ENCODE measurements at places on chromosomes 7 and 10.

DNA sequence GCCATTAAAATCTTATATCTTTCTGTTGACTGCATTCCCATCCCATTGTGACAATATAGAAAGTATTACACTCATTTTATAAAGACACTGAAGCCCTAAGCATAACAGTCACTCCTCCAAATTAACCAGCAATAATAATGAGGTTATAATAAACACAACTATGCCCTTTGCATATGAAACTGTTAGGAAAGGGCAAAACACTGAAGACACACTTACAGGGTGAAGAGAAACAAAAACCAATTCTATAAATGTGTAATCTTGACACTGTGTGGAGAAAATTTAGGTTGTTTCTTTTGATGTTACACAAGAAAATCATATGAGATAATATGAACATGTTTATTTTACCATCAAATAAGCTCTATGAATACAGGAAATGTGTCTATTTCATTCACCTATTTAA, 14.0 kb upstream of the GPR37 start:
- no peak for DNase-seq

DNA sequence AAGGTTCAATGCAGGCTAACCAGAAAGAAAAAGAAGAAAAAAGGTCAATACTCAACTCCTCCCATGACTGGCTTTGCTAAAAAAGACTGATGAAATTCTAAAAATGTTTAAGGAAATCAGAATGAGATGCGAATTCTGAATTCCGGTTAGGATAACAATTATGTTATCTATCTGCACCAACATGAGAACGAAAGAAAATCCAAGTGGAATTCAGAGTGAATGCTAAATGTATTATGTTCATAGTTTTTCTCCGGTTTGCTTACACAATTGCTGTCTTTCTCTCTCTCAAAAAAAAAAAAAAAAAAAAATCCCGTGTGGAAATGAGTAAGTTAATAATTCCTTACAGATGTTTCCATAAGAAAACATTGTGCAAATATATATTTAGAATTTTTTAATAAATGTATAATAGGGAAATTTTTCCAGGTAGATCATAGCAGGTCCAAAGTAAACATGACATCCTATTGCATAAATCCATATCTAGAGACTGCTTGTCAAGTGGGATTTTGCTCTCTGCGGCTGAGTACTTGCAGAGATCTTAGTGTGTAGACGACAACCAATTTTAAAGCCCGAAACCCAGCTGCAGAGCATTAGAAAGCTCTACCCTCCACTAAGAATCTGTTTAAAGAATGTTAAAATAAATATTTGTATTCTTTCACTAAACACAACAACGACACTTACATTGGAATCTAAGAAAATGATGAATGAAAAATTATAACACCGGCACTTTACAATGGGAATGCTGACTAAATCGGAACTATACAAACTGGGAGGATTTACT, 104.0 kb downstream of the JAZF1 start:
- no peak for DNase-seq

DNA sequence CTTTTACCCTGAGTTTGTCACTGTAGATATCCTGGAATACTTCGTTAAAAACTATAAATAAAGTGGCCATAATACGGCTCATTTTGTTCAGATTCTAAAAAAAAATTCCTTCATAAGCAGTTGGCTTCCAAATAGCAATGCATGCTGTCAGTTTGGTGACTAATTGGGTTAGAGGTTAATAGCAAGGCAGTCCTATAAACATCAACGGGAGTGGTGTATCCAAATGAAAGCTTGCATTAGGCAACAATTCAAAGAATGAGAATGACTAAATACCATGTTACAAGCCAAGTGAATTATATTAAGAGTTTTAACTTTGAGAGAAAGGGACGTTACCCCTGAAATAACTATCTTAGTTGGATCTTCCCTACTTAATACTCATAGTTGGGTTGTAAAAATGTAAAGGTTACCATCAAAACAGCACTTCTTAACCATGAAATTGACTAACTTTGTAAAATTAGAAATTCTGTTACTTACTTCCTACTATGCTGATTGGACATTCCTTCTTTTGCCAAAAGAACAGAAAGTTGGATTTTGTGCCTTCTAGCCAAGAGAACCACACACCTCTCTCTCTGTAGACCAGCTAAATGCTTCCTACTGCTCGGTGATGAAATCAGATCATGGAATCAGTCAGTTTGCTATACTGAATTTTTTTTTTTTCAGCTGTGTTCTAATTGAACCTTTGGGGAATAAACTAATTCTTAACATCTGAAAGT, 98.0 kb downstream of the KAT6B start:
- DNase-seq, result peak; percentile 91

GRCh38 chr10:126849646-126850045, 55.6 kb upstream of the DOCK1 start:
- no peak for DNase-seq

DNA sequence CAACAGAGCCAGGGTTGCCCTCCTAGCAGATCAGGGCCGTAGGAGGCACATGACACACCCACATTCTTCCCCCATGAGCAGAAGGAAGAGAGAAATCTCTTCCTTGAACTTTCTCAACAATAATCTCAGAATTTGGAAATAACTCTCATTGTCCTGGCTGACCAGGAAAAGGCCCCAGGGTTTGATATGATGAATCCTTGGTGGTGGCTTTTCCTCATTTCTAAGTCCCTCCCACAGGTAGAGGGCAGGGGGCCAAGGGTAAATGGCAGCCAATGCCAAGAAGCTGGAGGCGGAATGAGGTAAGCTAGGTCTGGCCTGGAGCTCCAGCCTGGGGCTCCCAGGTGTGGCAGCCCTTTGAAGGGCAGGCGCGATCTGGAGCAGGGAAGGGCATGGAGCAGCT, 67.8 kb downstream of the GRB10 start:
- no peak for DNase-seq

GRCh38 chr10:28533571-28534304, 820 bp downstream of the WAC start:
- DNase-seq, result no peak

DNA sequence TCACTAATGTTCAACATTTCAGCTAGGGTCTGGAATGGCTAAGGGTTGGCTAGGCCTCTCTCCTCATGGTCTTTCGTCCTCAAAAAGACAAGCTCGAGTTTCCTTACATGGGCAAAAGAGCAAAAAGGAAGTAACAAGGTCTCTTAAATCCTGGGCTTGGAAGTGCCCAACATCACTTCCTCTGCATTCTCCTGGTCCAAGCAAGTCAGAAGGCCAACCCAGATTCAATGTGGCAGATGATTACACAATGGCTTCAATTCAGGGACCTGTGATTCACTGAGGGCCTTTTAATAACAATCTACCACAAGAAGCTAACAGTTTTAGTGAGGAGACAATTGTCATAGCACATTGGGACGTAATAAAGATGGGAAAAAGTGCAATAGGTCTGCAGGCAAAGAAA, 4.4 kb upstream of the NUP205 start:
- no peak for DNase-seq

DNA sequence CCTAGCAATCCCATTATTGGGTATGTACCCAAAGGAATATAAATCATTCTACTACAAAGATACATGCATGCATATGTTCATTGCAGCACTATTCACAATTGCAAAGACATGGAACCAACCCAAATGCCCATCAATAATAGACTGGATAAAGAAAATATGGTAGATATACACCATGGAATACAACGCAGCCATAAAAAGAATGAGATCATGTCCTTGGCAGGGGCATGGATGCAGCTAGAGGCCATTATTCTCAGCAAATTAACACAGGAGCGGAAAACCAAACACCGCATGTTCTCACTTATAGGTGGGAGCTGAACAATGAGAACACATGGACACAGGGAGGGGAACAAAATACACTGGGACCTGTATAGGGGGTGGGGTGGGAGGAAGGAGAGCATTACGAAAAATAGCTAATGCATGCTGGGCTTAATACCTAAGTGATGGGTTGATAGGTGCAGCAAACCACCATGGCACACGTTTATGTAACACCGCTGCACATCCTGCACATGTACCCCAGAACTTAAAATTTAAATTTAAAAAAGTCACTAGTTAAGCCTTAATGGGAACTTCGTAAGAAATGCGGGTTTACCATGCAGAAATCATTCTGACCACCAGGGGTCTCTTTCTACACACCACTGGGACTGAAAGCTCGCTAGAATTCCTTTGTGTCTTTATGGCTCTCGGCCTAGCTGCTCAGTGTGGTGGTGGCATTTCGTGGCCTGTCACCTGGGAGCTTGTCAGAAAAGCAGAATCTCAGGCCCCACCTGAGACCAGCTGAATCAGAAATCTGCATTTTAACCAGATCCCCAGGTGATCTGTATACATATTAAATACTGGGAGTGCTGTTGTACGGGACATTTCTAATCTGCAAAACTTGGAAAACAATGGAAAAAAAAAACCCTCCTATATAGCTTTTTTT, 9.5 kb downstream of the ANKRD1 start:
- no peak for DNase-seq

GRCh38 chr7:71484380-71484779, 352.4 kb downstream of the GALNT17 start:
- DNase-seq, result no peak

DNA sequence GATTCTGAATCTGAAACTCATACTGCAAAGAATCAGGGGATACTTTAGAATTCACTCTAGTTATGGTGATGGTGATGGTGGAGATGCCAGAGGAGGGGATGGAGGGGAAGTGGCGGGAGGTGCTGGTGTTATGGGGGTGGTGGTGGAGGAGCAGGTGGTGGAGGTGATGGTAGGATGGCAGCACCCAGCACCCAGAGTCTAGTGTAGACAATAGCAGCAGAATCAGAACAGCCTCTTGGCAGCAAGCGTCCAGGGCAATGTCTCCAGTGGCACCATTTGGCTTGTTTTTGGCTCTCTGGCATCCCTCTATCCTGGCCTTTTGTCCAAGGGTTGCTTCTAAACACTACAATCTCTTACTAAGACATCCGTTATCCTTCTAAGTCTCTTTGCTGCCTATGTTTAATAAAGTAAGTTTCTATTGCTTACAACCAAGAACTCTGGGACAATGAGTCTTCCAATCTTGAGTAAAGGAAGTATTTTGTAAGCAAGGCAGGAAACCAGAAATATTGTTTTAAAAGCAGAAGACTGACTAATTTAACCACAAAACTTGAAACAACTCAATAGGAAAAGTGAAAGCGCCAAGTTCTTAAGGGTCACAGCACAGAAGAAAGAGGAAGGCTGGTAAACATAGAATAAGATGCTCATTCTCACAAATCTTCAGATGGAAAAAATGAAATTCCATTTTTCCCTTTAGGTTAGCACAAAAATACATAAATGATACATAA, 42.4 kb upstream of the GDF10 start:
- DNase-seq, result peak; percentile 34

- no peak for DNase-seq
Observed at GRCh38 chr10:113879691-113880090, 25.2 kb downstream of the NHLRC2 start.

GRCh38 chr10:12825260-12825849, 176.2 kb downstream of the CCDC3 start:
- no peak for DNase-seq

DNA sequence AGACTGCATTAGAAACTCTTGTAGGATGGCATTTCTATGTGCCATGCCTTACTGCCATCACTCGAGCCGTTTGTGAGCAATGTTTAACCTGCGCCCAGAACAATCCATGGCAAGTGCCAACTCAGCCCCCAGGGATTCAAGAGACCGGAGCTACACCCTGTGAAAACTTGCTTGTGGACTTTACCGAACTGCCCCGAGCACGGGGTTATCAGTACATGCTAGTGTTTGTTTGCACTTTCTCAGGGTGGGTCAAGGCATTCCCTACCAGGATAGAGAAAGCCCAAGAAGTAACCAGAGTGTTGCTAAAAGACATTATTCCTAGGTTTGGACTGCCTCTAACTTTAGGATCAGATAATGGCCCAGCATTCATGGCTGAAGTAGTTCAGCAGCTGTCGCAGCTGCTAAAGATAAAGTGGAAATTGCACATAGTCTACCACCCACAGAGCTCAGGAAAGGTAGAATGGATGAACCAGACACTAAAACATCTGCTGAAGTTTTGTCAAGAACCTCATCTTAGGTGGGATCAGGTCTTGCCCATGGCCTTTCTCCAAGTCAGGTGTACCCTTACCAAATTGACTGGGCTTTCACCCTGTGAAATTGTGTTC, 8.9 kb upstream of the CYREN start:
- DNase-seq, result no peak

DNA sequence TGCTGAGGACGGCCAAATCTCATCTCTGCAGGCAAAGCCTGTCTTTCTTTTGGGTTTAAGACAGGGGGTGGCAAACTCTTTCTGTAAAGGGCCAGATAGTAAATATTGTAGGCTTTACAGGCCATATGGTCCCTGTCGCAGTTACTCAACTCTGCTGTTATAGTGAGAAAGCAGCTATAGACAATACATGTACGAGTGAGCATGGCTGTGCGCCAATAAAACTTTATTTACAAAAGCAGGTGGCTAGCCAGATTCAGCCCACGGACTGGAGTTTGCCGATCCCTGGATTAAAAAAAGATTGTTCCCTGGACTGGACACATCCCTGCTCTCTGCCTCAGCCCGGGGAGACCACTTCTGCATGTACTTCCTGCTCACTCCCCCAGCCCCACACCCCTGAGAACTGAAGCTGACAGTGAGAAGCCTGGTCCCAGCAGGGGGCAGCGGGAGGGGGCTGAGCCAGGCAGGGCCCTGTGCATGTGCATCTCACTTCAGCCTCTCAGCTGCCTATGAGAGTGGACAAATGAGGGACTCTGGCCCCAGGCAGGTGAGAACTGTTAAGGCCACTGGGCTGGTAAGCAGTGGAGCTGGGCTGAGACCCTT, 392.4 kb downstream of the PLXNA4 start:
- DNase-seq, result no peak

DNA sequence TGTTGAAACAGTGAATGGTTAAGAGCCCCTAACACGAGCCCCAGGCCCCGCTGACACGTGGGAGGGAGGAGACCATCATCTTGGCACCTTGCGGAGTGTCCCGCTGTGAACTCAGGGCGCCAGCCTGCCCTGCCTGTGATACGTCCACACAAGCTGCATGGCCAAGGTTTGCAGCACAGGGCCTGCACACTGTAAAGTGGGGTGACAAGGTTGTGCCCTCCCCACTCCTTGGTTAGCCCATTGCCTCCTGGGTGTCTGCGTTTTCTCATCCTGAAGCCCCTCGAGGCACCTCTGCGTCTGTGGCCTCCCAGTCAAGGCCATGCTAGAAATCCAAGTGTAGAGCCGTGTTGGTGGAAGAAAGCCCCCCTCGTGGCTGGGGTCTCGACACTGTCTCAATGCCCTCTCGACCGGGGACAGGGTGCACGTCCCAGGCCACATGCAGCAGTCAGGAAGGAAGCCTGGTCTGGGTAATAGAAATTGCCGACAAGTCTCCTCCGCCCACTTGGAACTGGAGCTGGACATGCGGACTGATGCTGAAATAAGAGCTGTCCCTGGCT, 192.1 kb downstream of the DNAJB6 start:
- no peak for DNase-seq

DNA sequence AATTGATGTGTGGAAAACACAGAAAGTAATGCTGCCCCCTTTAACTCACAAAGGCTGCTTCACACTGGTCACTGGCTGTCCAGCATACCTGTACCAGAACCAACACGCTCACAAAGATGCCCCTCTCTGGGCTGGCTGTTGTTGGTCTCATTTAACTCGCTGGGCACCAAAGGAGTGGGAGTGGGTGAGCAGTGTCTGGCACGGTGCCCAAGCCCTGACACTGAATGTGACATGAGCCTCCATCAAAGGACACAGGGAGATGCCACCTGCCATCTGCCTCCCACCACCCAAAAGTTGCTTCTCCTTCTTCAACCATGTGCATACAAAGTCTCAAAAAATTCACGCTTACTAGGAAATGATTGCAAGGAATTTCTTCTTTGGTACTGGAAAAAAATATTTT, 86.8 kb downstream of the FGFR2 start:
- no peak for DNase-seq
